ENCODE measurements at places on chromosomes 6 and 20. TPM values are rescaled to one million over a fixed set of nuclear protein-coding genes. Genes with fewer than 3 reads are reported as not detected.

PPIL6 gene
- 0.35 TPM for total RNA-seq

NR2E1 gene
- total RNA-seq: not detected

EPHA7 gene
- total RNA-seq: not detected

OR2H2 gene
- total RNA-seq: not detected

KCNQ5 gene
- 4.7 TPM for total RNA-seq

SLC35A1 gene
- 18.9 TPM for total RNA-seq

HLA-DRA gene
- total RNA-seq: 47.9 TPM

SLC17A3 gene
- not detected for total RNA-seq

NNAT gene
- total RNA-seq: not detected

DNA sequence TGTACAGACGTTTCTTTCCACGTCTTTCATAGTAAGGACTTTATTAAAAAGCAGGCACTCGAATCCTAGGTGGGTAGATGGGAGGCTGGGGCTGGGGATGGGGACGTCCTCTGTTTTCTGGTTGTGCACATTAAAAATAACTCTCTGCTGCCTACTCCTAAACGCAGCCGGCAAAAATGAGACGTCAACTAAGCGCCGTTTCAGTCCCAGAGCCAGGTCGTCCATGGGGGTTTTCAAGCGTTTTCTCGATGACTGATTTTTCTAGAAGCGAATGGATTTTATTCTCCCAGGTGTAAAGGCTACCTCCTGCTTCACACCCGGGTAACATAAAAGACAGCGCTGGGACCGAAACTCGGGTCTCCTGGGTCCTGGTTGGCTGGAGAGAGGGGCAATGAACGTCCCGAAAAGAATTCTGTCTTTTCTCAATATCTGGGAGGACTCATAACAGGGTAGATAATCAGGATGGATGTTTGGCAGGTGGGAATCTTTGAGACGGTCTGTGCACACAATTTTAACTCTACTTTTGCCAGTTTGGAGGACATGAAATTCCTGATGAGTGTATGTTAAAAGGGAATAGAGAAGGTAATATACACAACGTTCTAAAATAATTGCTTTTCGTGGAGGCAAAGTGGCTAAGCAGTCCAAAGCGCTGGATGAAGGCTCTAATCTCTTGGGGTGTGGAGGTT is 25.2 kb downstream of the GPX6 start:
- DNase-seq: no peak
- H3K4me3 ChIP-seq: peak overlapping the region; percentile 59
- no peaks in the 10 kb centered on the region for H3K36me3 ChIP-seq

GRCh38 chr20:11734431-11734830 is 183.3 kb upstream of the BTBD3 start:
- no peak overlapping the region for H3K27ac ChIP-seq
- H3K4me3 ChIP-seq: no peak overlapping the region
- H3K36me3 ChIP-seq: no peaks in the 10 kb centered on the region
- no peak for DNase-seq

DNA sequence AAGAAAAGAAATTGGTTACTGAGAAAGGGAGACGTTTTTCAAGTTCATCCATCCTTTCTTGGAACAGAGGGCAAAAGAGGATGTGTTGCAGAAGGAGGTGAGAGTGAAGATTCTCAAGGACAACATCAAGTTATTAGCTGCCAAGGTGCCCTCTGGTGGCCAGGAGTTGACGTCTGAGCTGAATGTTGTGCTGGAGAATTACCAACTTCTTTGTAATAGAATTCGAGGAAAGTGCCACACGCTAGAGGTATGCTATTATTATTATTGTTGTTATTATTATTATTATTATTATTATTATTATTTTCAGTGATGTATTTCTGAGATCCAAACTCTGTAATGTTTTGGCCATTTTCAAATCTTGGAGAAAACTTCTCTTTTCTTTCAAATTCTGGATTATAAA is 197.0 kb downstream of the UTRN start:
- no peak overlapping the region for H3K27ac ChIP-seq
- H3K4me3 ChIP-seq: no peak overlapping the region
- H3K4me1 ChIP-seq: no peaks in the 10 kb centered on the region

GRCh38 chr20:22763257-22763906 is 179.0 kb upstream of the FOXA2 start:
- no peaks in the 10 kb centered on the region for H3K36me3 ChIP-seq
- H3K27me3 ChIP-seq: no peaks in the 10 kb centered on the region
- H3K4me3 ChIP-seq: no peak overlapping the region
- no peak for DNase-seq

- H3K27ac ChIP-seq: no peak overlapping the region
- H3K36me3 ChIP-seq: no peaks in the 10 kb centered on the region
- no peak for DNase-seq
- no peak overlapping the region for H3K4me3 ChIP-seq
These were observed 647.8 kb downstream of the TBC1D32 start for GRCh38 chr6:120686492-120686891.

- no peaks in the 10 kb centered on the region for H3K36me3 ChIP-seq
- no peaks in the 10 kb centered on the region for H3K27me3 ChIP-seq
- DNase-seq: no peak
These were observed 38.0 kb downstream of the TNFAIP3 start for GRCh38 chr6:137904822-137905617.

GRCh38 chr20:40815156-40816038 is 126.4 kb upstream of the MAFB start:
- H3K27ac ChIP-seq: no peak overlapping the region
- no peak for DNase-seq
- H3K4me3 ChIP-seq: no peak overlapping the region

- DNase-seq: no peak
- H3K27me3 ChIP-seq: no peaks in the 10 kb centered on the region
- no peaks in the 10 kb centered on the region for H3K4me1 ChIP-seq
- H3K36me3 ChIP-seq: no peaks in the 10 kb centered on the region
These were observed 1590.1 kb downstream of the HACE1 start for GRCh38 chr6:103269581-103269980.

- no peaks in the 10 kb centered on the region for H3K27me3 ChIP-seq
- H3K4me3 ChIP-seq: no peak overlapping the region
- no peak for DNase-seq
- H3K4me1 ChIP-seq: no peaks in the 10 kb centered on the region
These were observed 33.3 kb downstream of the ORC3 start for GRCh38 chr6:87623248-87623647.

GRCh38 chr6:1540864-1541521 is 68.7 kb upstream of the FOXC1 start:
- DNase-seq: no peak
- no peak overlapping the region for H3K27ac ChIP-seq

- no peaks in the 10 kb centered on the region for H3K27me3 ChIP-seq
- no peaks in the 10 kb centered on the region for H3K36me3 ChIP-seq
- H3K4me1 ChIP-seq: no peaks in the 10 kb centered on the region
- no peak overlapping the region for H3K27ac ChIP-seq
- no peak for DNase-seq
These were observed 323.3 kb downstream of the BMP2 start for GRCh38 chr20:7090811-7091210.

- no peak for DNase-seq
- no peak overlapping the region for H3K27ac ChIP-seq
- H3K4me1 ChIP-seq: no peaks in the 10 kb centered on the region
- H3K36me3 ChIP-seq: peaks cover 45% of the 10 kb centered on the region
These were observed 26.7 kb downstream of the LATS1 start for GRCh38 chr6:149691201-149691600.

DNA sequence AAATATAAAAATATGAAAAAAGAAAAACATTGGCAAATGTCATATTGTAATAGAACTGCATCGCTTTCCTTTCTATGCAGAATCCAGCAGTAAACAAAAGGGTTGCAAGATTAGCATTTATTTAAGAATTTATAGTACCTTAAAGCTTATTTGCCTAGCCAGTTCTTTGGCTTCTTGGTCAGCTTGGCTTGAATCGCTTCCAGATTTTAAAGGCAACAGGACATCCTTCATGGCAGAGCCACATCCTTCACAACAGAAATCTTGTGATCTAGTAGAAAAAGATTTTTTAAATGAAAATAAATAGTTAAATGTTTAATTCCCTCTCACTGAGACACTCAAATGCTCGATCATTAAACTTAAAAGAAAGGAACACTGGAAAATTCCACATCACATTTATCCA is 17.4 kb downstream of the UBE2J1 start:
- no peak overlapping the region for H3K4me3 ChIP-seq
- no peak for DNase-seq
- H3K27ac ChIP-seq: no peak overlapping the region
- no peaks in the 10 kb centered on the region for H3K4me1 ChIP-seq

DNA sequence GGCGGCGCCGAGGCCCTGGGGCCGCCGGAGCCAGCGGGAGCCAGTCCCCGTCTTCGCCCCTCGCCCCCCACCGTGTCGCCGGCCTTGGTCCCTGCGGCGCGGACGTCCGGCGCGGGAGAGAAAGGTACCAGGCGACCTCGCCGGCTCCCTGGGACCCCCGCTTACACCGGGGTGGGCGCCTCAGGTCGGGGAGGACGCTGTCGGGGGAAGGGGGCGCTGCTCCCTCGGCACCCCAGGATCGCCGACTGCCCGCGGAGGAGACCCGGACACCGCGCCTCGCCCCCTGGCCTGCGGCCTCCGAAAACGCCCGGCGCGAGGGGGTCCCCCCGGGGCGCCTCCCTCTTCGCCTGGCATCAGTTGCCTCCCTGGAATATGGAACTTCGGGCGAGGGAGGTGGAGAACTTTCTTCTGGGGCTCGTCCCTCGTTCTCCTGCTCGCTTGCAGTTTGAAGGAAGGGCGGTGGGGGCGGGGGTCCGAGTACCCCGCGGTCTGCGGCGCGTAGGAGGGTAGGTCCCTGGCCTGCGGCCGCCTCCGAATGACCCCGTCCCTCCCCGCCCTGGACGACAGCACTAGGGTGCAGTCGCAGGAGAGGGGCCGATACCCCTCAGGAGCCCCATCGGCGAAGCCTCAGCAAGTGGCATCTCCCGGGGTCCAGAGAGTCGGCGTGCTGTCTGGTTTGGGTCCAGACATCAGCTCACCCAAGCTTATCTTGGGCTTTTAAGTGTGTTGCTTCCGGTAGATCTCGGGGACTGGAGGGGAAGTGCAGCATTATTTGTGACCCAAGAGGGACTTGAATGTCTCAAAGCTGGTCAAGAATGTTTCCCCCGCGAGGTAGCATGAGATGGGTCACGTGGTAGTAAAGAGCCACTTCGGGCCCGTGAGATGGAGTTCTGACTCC is 549 bp downstream of the ANKRD6 start:
- no peaks in the 10 kb centered on the region for H3K36me3 ChIP-seq
- DNase-seq: peak; percentile 6
- peak overlapping the region; percentile 68 for H3K4me3 ChIP-seq
- H3K4me1 ChIP-seq: peaks cover 4% of the 10 kb centered on the region

GRCh38 chr20:46798430-46798829 is 89.0 kb downstream of the SLC2A10 start:
- H3K27me3 ChIP-seq: no peaks in the 10 kb centered on the region
- DNase-seq: no peak
- no peak overlapping the region for H3K27ac ChIP-seq
- H3K4me3 ChIP-seq: no peak overlapping the region

DNA sequence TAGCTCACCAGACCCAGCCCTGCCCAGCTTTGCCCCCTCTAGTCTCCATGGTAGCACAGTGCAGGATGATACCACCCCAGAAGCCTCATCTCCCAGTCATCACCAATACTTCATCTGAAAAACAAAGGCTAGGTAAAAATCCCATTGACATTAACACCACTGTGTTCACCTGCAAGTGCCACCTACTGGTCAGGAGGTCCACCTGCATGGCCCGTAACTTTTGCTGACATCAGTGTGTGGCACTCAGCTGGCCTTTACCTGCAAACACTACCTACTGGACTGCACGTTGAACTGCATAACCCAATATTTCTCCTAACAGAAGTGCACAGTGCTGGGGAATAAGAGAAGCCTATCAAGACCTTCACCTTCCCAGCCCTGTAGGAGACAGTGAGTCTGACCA is 234.7 kb upstream of the ADGRB3 start:
- H3K4me1 ChIP-seq: no peaks in the 10 kb centered on the region
- no peak overlapping the region for H3K27ac ChIP-seq
- H3K4me3 ChIP-seq: no peak overlapping the region
- no peak for DNase-seq
